ENCODE measurements at places on chromosomes 2 and 18.

GRCh38 chr2:233817361-233817911, 36.9 kb downstream of the HJURP start:
- DNase-seq = peak; percentile 28

DNA sequence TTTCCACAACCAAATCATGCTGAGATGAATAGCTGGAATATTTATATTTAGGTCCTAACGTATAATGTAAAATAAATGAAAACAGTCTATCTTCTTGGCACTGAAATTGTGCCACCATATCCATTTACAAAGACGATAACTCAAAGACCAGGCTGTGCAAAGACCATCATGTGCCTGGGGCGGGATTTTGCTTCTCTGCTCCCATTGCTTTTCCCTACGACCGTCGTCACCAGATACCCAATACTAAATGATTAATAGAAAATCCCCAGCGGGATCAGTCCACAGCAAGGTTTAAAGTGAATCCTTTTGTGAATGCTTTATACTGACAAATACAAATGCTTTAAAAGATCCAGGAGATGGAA, 194.3 kb upstream of the ARL4C start:
- DNase-seq = no peak

DNA sequence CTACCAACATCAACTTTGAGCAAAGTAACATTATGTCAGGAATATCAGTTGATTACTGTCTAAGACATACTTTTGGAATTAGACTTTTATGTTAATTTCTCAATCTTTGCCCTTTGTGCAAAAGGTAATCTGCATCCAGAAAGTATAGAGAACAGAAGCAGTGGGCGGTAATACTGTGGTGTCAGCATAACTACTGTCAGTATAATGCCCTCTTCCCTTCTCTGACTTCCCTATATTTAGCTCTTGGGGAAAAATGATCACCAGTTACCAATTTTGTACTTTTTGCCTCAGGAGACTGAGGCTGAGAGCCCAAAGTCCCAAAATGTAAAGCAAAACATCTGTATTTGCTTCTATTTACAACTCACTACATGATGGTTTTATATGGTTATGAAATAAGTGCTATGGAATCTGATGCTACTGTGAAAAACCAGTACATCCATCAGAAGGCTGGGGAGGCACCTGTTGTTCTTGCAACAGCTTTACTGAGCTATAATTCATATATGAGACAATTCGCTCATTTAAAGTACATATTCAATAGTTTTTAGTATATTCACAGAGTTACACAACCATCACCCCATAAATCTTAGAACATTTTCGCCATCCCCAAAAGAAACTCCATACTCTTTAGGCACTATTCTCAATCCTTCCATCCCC, 51.3 kb upstream of the CD302 start:
- no peak for DNase-seq

GRCh38 chr2:142189501-142189900, 58.7 kb upstream of the LRP1B start:
- no peak for DNase-seq

GRCh38 chr2:170747921-170748320, 22.3 kb upstream of the ERICH2 start:
- DNase-seq = no peak

DNA sequence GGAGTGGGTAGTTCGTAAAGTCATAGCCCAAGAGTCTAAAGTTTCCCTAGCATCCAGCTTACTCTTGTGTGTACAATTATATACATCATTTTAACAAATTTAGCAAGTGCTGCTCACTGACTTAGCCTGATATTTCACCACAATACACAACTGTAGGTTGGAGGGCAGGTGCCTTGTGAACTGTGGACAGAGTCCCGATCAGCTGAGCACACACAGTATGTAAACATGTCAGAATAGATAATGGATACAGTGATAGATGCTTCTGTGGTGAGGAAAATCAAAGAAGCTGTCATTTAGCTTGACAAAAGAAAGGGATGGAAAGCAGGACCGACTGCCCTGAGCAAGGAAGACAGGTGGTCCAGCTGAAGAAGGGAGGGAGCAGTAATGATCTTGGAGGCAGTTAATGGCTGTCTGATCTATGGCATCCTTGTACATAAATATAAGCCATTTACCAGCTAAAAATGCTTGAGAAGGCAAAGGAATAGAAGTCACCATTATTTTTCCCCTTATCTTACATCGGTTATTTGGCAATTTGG, 372.8 kb upstream of the UBE2E3 start:
- DNase-seq = no peak

GRCh38 chr2:205895981-205896655, 189.9 kb downstream of the INO80D start:
- DNase-seq = no peak

DNA sequence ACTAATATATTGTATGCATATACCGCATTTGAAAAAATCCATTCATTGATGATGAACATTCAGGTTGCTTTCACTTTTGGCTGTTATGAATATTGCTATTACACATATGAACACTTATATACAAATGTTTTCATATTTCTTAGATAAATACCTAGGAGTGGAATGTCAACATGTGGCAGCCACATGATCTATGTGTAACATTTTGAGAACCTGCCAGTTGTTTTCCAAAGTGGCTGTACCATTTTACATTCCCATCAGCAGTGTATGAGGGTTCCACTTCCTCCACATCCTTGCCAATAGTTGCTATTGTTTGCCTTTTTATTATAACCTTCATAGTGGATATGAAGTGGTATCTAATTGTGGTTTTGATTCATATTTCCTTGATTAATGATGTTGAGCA, 40.5 kb downstream of the CCDC85A start:
- no peak for DNase-seq

- no peak for DNase-seq
Observed at GRCh38 chr18:45851161-45851925, 25.9 kb downstream of the SIGLEC15 start.

- no peak for DNase-seq
Observed at GRCh38 chr2:207845202-207845864, 75.6 kb upstream of the FZD5 start.

- no peak for DNase-seq
Observed at GRCh38 chr2:235658351-235659174, 164.7 kb downstream of the AGAP1 start.

GRCh38 chr2:39437522-39438296, 624 bp upstream of the MAP4K3 start:
- peak; percentile 78 for DNase-seq

- no peak for DNase-seq
Observed at GRCh38 chr2:36516136-36516870, 81.7 kb downstream of the FEZ2 start.

DNA sequence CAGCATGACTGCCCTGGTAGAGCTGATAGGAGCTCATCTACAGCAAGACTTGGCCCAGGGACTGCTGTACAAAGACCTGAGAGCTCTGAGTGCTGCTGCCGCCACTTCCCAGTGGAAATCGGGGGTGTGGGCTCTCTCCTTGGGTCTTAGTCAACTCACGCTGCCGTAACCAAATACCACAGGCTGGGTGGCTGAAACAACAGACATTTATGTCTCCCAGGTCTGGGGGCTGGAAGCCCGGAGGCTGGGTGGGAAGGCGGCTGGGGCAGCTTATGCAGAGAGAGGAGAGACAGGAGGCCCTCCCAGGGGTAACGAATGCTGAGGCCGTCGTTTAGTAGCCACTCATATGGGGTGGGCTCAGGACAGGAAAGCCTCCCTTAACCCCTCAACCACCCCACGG, 15.4 kb upstream of the MAL start:
- no peak for DNase-seq

DNA sequence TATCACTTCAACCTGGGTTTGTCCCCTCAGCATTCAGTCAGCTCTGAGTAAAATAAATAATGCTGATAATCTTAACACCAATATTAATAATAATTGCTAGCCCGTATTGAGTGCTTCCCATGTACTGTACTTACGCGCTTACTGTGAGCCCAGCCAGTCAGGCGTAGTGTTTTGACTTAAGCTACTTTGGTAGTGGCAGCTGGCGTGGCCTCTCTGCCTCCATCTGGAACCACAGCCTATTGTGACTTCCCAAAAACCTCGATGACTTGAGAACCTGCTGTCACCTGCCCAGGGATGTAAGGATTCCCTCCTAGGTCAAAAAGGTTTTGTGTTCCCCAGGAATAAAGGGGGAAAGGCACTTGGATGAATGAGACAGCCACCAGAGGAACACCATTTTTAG, 53.2 kb downstream of the SUMO1 start:
- no peak for DNase-seq
